ENCODE measurements at places on chromosomes 2 and 18.

DNA sequence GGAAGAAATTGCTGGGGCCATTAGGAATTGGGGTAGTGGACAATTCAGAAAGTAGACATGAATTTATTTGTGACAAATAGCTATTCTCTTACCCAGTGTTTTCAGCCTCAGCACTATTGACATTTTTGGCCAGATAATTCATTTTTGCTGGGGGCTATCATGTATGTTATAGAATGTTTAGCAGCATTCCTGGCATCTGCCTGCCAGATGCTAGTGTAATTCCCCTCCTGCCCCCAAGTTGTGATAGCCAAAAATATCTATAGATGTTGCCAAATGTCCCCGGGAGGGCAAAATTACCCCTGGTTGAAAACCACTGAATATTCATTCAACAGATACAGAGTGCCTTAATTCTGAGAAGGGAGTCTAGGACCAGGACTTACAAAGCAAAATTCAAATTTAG is 183.6 kb downstream of the BABAM2 start:
- no peak for DNase-seq

- no peak for DNase-seq
Measured at GRCh38 chr2:63984606-63985359, 34.4 kb downstream of the VPS54 start.

DNA sequence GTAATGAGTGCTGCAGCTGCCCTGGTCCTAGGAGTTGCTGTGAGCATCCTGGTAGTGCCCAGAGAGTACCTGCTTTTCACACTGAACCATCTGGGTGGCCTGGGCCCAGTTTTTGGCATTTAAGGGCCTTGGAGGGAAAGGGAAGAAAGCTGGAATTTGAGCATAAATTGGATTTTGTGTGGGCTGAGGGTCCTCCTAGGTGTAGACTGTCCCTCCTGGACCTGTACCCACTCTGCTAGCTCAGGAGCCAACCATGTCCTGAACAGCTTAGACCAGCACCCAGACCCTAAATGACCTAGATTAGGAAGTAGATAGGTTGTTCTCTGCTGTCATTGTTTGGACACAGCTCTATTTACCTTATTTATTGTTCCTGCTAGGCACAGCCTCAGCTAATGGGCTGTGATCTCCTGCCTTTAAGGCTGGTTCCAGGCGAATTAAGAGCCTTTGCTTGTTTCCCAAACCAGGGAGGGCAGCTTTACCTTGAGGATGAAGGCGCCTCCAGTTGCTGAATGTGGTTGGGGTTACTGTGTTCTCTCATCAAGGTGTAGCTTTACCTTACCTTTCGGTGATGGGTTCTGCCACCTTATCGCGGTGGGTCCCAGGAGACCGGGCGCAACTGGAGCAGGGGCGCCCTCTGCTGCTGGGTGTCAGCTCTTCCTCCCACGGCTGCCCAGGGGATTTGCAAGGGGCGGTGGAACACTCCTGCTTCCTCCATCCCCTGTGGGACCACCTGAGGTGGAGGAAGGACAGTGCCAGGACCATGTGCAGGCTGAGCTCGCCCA is 34.4 kb downstream of the ITGA6 start:
- peak; percentile 76 for DNase-seq

- DNase-seq = no peak
Measured at GRCh38 chr2:200655918-200656580, 70.2 kb downstream of the AOX1 start.

GRCh38 chr18:55000529-55000928 is 41.3 kb upstream of the CCDC68 start:
- DNase-seq = no peak

GRCh38 chr2:234534515-234534914 is 37.6 kb upstream of the ARL4C start:
- no peak for DNase-seq

GRCh38 chr2:11744631-11745394 is 1.6 kb upstream of the LPIN1 start:
- no peak for DNase-seq

- no peak for DNase-seq
Measured at GRCh38 chr18:30177056-30177455, 865.5 kb downstream of the DSC3 start.

- no peak for DNase-seq
Measured at GRCh38 chr2:216485237-216485636, 13.4 kb upstream of the RPL37A start.

DNA sequence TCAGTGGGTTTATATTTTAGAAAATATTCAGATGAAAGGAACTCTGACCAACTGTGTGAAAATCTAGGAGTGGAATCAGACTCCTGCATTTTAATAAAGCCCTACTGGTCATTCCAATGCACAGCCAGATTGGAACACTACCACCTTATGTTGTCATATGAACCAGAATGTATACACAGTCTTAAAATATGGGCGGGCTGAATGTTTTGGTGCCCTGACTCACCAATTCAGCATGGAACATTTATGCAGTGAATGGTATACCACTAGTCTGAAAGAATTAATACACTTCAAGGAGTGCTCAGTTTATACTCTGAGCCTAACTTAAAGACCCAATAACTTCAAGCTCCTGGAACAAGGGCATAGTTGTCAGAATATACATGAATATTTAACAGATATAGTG is 280.9 kb upstream of the TCF4 start:
- no peak for DNase-seq

DNA sequence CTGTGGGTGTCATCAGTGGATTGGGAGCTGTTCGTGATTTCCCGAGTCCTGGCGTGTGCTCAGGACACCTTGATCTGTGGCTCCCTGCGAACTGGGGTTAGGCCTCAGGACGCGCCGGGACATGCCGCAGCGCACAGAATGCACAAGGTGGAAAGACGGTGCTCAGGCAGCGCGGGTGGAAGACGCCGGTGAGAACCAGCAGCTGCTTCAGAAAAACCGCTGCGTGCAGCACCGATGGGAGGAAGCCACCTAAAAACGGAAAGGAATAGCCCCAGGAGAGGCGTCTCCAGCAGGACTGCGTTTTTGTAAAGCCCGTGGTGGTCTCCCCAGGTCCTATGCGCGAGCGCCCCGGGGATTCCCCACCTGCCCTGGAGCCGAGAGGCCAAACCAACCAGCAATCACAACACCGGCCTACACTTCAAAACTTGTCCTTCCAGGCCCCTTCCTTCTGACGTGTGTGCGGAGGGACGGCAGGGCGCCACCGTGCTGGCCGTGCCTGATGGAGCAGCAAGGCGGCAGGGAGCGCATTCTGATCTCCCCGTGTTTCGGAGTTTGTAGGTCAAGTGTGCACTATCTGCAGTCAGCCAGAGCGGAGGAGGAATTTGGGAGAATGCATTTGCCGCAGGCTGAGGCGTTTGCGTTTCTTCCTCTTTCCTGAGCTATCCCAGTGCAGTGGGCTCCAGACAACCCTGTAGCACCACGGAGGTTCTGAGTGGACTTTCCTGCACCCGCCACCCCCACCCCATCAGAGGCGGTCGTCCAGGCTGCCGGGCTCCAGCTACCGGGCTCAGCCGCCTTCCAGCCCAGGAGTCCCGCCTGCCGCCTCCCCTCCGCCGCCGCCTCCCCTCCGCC is 32.2 kb downstream of the RTP5 start:
- DNase-seq = no peak

DNA sequence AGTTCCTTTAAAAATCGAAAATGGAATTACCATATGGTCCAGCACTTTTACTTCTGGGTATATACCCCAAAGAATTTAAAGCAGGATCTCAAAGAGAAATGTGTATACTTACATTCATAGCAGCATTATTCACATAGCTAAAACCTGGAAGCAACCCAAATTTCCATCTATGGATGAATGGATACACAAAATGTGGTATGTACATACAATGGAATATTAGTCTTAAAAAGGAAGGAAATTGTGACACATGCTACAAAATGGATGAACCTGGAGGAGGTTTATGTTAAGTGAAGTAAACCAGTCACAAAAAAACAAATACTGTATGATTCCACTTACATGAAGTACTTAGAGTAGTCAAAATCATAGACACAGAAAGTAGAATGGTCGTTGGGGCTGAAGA is 147.9 kb upstream of the LTBP1 start:
- DNase-seq = no peak

- no peak for DNase-seq
Measured at GRCh38 chr18:56258178-56258577, 380.2 kb downstream of the TXNL1 start.

DNA sequence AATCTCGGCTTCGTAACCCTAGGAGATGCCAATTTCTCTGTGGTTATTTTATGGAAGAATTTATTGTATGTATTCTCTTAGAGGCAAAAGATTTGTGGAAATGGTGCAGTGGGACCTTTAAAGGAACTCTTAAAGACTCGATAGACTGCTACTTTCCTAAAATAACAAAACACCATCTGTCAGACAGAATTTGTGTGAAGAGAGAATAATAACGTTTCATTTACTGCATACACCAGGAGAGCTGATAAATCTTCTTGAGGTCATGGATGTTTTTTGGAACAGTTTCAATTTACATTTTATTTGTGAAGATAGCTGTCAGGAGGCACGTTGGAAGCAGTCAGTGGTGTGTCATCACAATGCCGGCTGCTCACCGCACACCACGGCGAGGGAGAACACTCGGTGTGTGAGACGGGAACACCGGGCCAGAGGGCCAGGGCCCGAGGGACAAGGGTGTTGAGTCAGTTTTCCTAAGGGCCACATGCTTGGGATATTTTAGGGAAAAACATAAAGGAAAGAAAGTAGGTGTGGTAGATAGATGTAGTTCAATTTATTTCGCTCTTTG is 1681.0 kb upstream of the DDX18 start:
- DNase-seq = no peak

- no peak for DNase-seq
Measured at GRCh38 chr2:20444101-20444992, 2.5 kb upstream of the RHOB start.

DNA sequence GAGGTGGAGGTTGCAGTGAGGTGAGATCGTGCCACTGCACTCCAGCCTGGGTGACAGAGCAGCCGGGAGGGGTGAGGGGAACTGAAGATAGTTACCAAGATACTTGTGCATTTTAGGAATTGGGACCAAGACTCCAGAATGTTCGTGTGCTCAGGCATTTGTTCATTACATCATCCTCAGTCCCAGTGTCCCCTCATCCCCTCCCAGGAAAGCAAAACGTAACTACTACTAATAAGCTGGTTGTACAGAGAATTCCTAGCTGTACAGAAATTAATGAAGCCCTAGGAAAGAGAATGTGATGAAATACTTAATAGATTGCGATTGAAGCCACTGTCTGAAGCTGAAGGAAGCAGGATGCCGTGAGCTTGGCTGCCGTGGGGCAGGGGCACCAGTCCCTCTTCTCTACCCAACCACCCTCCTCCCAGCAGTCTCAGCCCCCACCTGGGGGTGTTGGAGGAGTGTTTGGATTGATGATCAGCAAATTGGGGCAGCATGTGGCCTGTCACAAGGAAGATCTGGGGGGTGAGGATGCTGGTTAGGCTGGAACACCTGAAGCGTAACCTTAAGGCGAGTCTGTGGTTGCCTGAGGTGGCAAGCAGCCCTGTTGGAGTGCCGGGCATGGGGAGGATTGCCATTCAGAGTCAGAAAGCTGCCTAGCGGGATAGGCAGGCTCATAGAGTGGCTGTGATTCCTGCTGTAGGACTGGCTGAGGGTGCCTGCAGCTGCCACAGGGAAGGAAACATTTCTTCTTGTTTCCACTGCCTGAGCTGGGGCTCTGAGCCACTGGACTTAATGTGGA is 140.9 kb downstream of the SH3RF3 start:
- no peak for DNase-seq

DNA sequence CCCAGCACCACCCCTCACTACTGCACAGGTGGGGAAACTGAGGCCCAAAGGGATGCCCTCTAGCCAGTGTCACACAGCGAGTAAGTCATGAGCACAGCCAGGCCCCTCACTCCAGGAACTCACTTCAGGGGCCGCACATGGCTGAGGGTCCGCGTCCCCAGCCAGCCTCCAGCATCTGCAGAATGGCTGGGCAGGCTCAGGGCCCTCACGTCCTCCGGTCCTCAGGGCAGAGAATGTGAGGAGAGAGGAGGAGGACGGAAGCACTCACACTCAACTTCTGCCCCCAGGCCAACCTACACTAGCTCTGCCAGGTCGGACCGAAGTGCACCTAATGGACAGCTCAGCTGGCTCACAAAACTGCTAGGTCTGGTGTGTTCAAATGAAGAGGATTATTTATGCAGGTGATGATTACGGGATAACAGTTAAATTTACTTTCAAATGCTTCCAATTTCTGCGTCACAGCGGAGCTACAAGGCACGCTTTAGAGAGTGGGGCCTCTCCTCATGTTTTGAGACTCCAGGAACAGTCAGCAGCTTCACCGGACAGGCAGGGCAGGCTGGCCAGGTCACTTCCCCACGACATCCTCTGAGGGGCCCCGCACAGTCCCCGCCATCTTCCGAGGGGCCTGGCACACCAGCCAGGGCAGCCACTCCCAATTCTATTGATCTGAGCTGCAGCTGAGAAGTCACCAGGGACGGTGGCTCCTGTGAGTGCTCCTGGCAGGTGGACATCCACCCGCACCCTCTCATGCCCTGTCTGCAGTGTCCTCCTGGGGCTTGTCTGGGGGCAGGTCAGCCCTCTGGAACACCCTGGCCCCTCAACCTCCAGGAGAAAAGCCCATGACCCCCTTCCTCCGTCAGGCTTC is 26.5 kb downstream of the KIF1A start:
- no peak for DNase-seq

- DNase-seq = no peak
Measured at GRCh38 chr2:101745711-101746694, 48.5 kb downstream of the MAP4K4 start.

- no peak for DNase-seq
Measured at GRCh38 chr2:145584353-145584752, 1064.4 kb upstream of the ZEB2 start.

GRCh38 chr2:42924418-42924886 is 132.1 kb upstream of the HAAO start:
- DNase-seq = no peak

DNA sequence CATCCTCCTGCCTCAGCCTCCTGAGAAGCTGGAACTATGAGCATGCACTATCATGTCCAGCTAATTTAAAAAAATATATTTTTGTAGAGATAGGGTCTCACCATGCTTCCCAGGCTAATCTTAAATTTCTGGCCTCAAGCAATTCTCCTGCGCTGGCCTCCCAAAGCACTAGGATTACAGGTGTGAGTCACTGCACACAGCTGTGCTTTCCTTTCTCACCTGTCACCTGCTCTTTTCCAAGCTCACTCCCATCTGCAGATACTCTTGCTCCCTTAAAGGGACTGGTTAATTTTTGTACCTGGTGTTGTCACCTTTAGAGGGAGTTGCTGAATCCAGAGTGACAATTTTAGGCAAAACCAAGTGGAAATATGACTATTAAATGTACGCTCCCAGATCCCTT is 178.2 kb downstream of the LOXHD1 start:
- DNase-seq = no peak
